ENCODE measurements at places on chromosomes 4 and X. TPM values are rescaled to one million over a fixed set of nuclear protein-coding genes. Genes with fewer than 3 reads are reported as not detected.

GRCh38 chr4:53013873-53014775 is 152.0 kb downstream of the RASL11B start:
- DNase-seq, result no peak

Gene TEX13B
- not detected for total RNA-seq

Gene ADH1A
- total RNA-seq, result not detected

Gene C4orf46
- total RNA-seq, result 2.7 TPM
